ENCODE measurements at places on chromosomes 1 and 21.

GRCh38 chr1:12376236-12377045, 146.6 kb downstream of the VPS13D start:
- DNase-seq: no peak

DNA sequence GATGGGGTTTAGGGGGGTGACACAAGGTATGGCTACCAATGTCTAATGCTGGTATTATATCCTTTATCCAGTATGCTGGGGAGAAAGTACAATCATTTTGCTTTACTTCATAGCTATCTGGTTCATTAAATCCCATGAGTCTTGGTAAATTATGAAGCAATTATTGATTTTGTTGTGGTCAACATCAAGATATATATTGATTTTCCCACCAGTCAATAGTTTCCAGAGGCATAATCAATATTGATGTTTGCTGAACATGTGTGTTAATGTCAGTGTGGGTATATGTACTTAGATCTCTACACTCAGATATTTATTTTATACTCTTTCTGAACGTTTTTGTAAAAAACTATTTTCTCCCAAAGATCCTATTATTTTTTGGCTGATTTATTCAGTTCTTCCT, 155.5 kb downstream of the BACH1 start:
- DNase-seq: no peak

DNA sequence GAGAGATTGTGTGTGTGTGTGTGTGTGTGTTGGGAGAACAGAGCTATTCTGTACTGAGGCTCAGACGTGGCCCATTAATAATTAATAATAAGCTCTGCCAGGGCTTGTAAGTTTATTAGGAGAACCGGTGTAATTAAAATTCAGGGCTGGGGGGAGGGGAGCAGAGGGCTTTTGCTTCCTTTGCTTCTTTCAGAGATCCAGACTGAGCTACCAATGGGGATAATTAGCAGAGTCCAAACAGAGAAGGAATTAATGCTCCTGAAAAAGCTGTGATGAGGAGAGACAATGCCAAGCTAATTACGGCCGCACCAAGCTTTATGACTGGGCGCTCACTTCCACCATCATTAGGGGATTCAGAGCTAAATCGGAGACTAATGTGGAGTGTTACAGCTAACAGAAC, 4.5 kb downstream of the SYT6 start:
- DNase-seq: no peak

DNA sequence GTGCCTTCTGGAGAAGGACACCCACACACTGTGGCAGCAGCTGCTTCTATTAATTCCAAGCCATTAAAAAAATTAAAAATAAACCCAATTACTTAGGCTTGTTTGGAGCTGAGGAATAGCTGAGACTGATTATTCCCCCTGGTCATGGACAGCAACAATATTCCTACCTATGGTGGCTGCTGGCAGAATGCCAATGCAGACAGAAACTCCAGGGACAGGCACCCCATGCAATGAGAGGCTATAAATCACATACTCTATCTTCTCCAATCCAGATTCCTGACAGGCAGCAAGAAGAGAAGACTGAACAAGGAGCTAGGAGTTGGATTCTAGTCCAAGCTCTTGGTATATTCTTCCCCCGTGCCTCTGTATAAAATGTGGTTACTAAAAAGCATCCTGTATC, 275.4 kb upstream of the BEND5 start:
- DNase-seq: no peak

DNA sequence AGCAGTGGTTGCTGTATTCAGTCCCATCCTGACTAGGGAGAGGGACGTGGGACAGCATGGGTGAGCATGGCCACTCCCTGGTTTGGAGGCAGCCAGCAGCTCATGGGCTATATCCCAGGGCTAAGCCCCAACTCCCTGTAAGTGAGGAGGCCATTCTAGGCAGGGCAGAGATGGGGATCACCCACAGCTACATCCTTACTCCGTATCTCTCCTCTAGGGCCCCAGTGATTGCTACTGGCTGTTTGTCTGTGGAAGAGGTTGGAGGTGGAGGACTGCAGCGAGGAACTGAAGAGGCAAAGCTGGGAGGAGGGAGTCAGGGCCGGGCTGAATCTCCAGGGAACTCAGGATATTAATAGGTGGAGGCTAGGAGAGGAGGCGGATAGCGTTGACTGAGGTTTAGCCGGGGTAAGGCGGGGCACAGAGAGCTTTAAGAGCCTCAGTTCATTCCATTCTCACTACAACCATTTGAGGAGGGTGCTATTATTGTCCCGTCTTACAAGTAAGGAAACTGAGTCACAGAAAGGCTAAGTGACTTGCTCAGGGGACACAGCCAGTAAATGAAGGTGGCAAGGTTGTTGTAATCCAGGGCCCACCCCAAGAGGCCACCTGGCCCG, 6.8 kb downstream of the OLIG2 start:
- DNase-seq: no peak

- no peak for DNase-seq
Observed at GRCh38 chr1:155527677-155528076, 34.9 kb downstream of the ASH1L start.

GRCh38 chr1:107941123-107941522, 23.9 kb downstream of the VAV3 start:
- DNase-seq: no peak

DNA sequence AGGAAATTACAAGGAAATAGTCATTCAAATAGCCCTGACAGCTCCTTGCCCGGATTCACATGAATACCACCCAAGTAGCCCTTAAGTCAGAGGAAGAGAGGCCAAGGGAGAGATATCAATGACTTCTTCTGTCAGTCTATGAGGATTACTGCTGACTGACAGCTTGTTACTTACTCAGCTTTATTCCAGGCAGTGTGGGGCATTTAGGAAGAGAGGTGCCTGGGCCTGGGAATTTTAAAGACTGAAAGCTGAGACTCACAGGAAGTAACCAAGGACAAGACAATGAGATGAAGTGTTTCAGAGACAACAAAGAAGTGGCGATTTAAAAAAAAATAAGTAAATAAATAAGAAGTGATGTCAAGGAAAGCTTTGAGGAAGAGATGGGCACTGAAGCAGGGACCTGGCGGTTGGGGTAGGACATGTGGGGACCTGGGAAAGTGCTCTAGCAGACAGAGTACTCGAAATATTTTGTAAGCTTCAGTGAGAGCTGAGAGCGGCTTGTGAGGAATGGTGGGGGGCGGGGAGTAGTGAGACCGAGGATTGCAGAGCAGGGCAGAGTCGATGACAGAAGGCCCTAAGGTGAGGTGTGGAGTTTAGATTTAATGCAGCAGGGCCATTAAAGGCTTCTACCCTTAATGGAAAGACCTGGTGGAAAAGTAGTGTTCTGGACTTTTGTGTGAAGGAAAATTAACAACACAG, 58.9 kb downstream of the ST3GAL3 start:
- DNase-seq: no peak

GRCh38 chr1:91120421-91120820, 98.6 kb upstream of the ZNF644 start:
- DNase-seq: no peak

DNA sequence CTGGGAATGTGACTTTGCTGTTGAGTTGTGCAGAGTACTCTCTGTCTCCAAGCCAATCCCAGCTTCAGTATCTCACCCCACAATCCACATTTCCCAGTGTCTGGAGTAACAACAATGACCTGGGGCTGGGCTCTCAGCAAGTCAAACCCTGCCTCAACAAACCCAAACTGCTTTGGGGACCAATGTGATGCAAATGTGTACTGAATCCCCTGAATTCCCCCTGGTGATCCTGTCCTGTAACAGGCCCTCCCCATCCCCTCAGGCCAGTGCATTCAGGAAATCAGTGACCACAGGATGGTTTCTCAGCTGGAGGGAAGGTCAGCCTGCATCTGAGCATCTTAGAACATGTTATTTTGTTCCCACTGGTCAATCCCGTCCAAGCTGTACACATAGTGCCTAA, 36.7 kb upstream of the HAO2 start:
- DNase-seq: no peak

- DNase-seq: no peak
Observed at GRCh38 chr1:209183195-209183594, 400.3 kb upstream of the CAMK1G start.

- DNase-seq: no peak
Observed at GRCh38 chr1:181129771-181130606, 41.5 kb downstream of the IER5 start.

GRCh38 chr1:55054396-55054795, 15.0 kb downstream of the PCSK9 start:
- DNase-seq: no peak

GRCh38 chr1:231446138-231446537, 24.1 kb upstream of the EGLN1 start:
- no peak for DNase-seq

DNA sequence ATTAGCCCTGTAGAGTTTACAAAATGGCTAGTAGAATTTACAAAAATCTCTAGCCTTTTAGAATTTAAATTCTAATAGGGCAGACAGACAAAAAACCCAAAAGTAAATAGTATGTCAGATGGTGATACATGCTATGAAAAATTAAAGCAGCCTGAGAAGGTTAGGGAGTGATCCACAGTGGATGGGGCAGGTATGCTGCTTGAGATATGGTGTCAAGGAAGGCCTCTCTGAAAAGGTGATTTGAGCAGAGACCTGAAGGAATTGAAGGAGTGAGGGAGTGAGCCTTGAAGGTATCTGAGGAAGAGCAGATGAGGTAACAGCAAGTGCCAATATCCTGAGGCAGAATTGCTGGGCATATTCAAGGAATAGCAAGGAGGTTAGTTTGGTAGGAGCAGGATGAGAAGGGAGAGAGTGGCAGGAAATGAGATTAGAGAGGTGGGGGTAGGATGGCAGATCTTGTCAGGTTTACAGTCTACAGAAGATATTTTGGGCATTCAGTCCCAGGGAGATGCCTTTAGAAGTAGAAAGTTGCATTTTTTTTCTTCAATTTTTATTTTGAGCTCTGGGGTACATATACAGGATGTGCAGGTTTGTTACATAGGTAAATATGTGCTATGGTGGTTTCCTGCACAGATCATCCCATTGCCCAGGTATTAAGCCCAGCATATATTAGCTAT, 40.8 kb upstream of the DPH5 start:
- no peak for DNase-seq

GRCh38 chr1:24048205-24048869, 63.6 kb downstream of the MYOM3 start:
- no peak for DNase-seq

GRCh38 chr1:156009404-156009803, 11.3 kb downstream of the SSR2 start:
- no peak for DNase-seq

DNA sequence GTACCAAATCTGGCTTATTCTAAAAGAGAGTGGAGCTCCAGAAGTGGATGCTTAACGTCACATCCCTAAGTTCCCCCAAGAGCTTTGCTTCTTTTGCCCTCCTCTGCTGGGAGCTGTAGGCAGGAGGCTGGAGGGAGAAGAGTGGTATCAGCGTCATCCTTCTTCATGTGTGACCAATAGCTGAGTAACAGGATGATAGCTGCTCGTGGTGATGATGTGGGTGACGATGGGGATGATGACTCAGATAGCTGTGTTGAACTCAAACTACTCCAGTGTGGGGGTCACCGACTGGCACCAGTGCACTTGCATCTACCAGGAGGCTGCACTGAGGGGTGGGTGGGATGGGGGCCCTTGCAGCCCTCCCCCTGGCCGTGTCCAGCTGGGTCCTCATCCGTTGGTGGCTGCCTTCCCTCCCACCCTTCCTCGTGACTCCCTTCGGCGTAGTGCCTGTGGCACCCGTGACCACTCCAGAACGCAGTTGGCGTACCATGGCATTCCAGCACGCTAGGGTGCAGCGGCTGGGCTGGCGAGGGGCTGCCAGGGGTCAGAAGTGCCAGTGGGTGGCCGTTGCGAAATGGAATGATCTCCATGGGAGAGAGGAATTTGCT, 1.1 kb downstream of the IGFN1 start:
- DNase-seq: no peak

DNA sequence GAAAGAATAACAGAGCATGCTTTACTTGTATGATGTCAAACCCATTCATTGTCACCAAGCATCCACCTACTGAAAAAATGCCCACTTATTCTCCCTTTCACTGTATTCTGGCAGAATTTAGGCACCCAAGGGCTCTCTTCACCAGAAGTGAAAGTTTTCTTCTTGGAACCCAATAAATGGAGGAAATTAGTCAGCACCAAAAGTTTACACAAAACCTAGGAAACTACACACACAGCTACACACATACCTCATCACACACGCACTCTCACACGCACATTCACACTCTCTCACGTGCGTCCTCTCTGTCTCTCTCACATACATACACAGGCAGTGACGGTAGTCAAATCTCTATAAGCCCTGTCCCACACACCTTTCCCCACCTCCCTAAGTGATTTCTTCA, 37.6 kb downstream of the MCOLN2 start:
- DNase-seq: no peak

DNA sequence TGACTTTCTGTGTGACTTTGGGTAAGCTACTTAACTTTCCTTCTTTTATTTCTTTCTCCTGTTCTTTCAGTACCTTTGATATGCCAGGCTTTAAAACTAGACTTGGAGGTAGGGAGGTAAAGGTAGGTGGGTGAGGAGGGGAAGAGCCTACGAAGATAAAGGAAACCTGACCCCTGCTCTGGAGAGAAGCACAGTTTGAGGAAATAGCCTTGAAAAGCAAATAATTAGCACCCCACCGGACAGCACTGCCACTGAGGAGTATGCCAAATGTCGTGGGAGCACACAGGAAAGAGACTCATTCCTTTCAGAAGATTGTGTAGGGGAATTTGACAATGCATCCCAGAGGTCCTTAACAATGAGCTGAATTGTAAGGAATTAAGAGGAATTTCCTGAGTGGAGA, 65.2 kb upstream of the SPAG17 start:
- no peak for DNase-seq

GRCh38 chr1:12439073-12439472, 178.9 kb downstream of the DHRS3 start:
- DNase-seq: no peak

All from stimulated activated CD8-positive, alpha-beta memory T cell treated with anti-CD3 and anti-CD28 coated beads, Interleukin-4, amount 100 ng/mL, for 4 hours (primary cell).